RWPE1 (cell line): ENCODE measurements at places on chromosomes 13 and 19.
A peak's percentile ranks its signal among the peaks of the same experiment; 100 is the strongest.

GRCh38 chr13:57877601-57878000 is 246.1 kb downstream of the PCDH17 start:
- DNase-seq: no peak

DNA sequence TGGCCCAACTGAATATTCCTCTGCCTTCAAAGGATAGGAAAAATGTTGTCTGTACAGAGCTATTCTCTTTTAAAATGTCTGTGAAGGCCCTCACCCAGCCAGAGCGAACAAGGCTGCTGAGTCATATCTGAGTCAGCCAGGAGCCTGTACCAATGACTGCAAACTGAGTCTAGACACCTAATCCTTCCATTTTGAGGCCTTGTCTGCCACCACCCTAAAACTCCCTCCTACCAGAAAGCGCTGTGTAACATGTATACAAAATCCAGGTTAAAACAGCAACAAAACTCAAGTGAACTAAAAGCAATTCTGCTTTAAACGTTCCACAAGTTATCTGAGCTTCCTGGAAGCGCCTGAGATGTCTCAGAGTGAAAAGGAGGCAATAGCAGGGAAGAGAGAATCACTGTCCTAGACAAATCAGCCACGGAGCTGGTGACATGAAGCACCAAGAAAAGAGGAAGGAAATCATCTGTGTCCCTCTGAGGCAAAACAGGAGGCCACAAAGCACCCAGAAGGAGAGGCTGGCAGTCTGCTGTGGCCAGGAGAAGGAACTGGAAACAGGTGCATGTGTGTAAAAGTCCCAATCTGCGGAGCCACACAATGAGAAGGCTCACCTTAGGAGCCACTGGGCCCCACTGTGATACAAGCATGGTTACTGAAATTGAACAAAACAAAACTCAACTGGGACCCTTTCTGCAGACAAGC is 10.2 kb downstream of the DHRS12 start:
- peak; percentile 69 for DNase-seq

- DNase-seq: no peak
Observed at GRCh38 chr13:110206185-110206584, 100.8 kb downstream of the COL4A1 start.

DNA sequence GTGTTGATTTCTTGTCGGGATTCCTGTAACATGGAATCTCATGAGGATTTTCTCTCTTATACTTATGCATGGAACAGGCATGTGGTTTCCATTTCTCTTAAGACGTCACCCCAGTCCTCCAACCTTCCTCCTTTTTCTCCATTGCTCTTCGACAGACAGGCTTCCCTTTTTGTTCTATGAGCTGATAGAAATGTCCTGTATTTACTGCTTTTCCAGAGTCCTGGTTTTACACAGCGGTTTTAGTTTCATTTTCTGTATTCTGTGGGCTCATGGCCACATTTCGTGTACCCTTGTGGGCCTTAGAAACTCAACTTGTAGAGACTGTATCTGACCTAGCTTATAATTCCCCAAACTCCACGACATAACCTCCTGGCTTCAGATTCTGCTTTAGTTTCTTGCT is 113.1 kb downstream of the PAN3 start:
- no peak for DNase-seq

- DNase-seq: no peak
Observed at GRCh38 chr13:114155926-114156883, 22.9 kb upstream of the CFAP97D2 start.

DNA sequence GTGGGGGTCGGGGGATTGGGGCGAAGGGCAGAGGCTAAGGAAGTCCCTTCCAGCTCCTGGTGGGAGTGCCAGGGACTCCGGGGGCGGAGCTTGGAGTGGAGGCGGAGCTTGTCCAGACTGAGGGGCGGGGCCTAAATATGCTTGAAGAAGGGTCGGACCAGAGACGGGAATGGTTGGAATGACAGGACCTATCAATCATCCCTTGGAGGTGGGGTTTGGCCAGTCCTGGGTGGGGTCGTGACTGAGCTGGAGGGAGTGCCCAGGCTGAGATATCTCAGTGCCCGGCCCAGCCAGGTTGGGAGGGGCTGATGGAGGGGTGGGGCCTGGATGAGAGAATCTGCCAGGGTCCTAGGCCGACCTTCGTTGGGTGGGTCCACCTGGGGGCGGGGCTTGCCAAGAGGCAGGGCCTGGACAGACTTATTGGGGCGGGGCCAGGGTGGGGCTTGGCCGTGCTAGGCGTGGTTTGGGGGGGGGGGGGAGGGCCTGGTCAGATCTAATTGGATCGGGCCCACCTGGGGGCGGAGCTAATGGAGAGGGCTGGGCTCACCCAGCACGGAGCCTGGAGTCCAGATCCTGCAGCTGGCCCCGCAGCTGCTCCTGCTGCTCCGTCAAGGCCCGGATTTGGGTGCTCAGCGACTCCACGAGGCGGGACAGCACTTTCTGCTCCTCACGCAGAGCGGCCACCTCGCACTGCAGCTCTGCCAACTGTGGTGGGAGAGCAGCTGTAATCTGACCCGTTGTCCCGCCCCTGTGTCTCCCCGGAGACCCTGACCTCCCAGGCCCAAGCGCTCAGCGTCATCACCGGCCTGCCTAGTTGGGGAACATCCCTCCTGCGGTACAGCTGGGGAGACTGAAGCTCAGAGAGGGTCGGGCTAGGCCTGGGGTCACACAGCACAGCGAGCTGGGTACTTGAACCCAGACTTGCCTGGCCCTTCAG is 2.6 kb upstream of the WIZ start:
- peak; percentile 96 for DNase-seq

DNA sequence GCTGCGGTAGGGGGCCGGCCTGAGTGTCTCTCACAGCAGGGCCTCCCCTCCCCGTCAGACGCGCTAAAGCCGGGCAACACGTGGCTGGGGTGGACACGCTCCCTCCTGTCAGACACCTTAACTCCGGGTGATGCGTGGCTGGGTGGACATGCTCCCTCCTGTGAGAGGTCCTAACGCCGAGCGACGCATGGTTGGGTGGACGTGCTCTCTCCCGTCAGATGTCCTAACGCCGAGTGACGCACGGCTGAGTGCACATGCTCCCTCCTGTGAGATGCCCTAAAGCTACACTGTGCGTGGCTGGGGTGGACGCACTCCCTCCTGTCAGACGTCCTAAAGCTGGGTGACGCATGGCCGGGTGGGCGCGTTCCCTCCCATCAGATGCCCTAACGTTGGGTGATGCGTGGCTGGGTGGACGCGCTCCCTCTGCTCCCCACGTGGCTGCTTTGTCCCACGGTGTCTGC is 126.1 kb upstream of the MCF2L start:
- DNase-seq: no peak

DNA sequence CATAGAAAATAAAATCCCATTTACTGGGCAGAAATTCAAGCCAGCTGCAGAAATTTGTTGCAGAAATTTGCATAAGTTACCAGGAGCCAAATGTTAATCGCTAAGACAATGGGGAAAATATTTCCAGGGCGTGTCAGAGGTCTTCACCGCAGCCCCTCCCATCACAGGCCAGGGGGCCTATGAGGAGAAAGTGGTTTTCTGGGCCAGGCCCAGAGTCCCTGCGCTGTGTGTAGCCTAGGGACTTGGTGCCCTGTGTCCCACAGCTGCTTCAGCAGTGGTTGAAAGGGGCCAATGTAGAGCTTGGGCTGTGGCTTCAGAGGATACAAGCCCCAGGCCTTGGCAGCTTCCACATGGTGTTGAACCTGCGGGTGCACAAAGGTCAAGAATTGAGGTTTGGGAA is 278.9 kb upstream of the PCDH9 start:
- DNase-seq: no peak

- DNase-seq: no peak
Observed at GRCh38 chr13:106651442-106651841, 83.5 kb upstream of the ARGLU1 start.

- DNase-seq: no peak
Observed at GRCh38 chr13:21436582-21436981, 22.5 kb downstream of the ZDHHC20 start.

DNA sequence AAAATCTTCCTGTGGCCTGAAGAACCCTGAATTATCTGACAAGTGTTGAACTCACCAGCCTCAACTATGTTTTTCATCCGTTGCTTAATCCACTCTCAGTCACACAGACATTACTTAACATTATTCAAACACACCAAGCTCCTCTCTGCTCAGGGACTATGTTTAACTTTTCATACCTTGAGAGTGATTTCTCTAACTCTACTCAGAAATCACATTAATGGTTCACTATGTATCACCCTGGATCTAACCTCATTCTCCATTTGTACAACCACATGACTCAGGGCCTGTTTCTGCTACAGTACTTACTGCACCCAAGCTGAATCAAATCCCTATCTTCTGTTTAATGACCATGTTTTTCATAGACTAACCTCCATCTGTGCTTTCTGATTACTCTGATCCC is 553.7 kb upstream of the PRR20A start:
- no peak for DNase-seq

DNA sequence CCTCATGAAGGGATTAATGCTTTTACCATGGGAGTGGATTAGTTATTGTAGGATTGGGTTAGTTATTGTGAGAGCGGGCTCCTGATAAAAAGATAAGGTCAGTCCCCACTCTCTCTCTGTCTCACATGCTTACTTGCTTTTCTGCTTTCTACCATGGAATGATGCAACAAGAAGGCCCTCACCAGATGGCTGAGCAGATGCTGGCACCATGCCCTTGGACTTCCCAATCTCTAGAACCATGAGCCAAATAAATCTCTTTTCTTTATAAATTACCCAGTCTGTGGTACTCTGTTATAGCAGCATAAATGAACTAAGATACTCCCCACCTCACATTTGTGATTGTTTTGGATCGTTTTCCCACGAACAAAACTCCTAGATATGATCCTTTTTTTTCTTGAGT is 353.8 kb downstream of the DNAJC15 start:
- DNase-seq: no peak

GRCh38 chr19:3980353-3981251 is 4.7 kb downstream of the EEF2 start:
- DNase-seq: no peak

GRCh38 chr13:113918580-113918979 is 54.7 kb upstream of the GAS6 start:
- no peak for DNase-seq

DNA sequence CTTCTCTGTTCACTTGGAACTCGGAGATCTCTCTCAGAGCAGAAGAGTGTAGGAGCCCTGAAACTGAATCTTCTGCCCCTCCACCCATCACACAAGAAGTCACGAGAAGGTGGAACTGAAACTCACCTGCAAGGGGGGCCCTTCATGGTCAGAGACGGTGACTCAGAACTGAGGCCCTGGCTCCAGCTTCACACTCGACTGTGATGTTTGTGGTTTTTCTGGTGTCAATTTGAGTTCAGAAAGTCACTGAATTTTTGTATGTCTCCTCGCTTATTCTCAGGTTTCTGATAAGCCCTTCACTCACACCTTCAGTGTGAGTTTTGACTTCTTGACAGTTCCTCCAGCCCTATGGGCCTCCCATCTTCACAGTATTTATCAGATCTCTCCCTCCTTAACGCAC is 23.1 kb downstream of the SIGLEC5 start:
- DNase-seq: no peak
